ENCODE measurements at places on chromosomes 1 and 21. TPM values are rescaled to one million over a fixed set of nuclear protein-coding genes. Genes with fewer than 3 reads are reported as not detected.

DNA sequence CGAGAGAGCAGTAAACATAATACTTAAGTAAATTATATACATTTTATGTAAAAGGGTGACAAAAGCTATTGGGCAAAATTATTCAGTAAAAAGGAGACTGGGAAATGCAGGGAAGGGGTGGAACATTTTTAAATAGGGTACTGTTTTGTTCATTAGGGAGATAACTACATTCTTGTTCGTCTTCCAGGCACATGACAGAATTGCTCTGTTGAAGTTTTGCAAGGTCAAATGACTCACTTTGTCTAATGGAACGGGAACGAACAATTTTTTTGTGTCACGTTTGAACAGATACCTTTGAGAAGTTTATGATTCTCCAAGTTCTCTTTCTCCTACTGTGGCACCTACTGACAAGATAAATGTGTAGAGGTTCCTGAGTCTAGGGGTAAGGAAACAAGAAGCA is 382.3 kb upstream of the ZRANB2 start:
- peak; percentile 30 for DNase-seq

GRCh38 chr1:101588677-101589076 is 351.9 kb downstream of the S1PR1 start:
- DNase-seq: no peak

DNA sequence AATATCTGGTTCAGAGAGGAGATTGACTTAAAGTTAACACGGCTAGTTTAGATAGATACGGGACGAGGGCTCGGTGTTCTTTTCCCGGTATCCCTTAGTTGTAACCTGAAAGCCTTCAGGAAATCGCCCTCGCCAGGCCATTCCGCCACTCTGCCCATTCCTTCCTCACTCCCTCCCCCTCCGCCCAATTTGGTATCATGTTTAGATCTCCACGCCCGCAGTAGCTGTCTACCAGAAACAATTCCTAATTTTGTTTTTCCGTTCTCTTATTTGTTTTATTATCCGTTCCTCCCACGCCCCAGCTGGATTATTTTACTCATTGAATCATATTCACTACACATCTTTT is 685 bp upstream of the VAMP4 start:
- DNase-seq: peak; percentile 37

TCHHL1 gene
- polyA plus RNA-seq: not detected

GRCh38 chr1:2088458-2088857 is 38.2 kb downstream of the PRKCZ start:
- DNase-seq: peak; percentile 90

DNA sequence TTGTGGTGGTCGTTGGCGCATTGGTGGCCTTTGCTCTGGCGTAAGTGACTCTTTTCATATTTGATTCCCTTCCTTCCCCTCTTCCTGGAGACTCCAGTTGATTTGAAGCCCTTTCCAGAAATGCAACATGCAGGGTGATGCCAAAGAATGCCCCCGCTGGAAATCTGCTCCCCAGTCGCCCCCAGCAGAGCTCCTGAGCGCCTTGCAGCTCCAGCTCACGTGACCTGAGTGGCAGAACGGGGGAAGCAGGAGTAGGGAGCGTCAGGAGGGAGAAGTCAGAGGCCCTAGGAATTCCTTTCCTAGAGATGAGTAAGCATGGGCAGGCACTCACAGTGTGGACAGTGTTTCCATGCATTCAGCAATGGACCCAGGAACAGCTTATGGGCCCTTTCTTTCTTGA is 255.9 kb downstream of the CACNA1E start:
- DNase-seq: no peak

- DNase-seq: no peak
These were observed 25.1 kb upstream of the RWDD3 start for GRCh38 chr1:95208876-95209275.

DNA sequence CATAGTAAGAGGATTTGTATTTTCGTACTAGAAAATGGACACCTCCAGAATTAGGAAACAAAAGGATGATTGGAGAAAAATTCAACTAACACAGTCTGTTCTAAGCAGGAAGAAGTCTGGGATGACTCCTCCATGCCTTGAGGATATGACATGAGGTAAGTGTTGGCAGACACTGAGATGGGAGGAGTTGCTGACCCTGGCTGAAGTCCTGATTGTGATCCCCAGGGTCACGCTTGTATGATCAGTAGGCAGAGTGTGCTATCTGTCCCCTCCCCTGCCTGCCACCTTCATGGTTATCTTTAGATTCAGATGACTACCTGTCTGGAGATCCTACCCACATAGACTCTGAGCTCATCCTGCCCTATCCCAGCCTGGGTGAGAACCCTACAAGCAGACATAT is 249.1 kb downstream of the C1orf94 start:
- DNase-seq: no peak

GRCh38 chr1:14137411-14138134 is 437.6 kb downstream of the PRDM2 start:
- DNase-seq: no peak

GRCh38 chr1:18554099-18554498 is 73.4 kb downstream of the KLHDC7A start:
- no peak for DNase-seq

GRCh38 chr1:46449223-46450159 is 40.1 kb upstream of the DMBX1 start:
- DNase-seq: no peak

GRCh38 chr1:14136881-14137280 is 436.9 kb downstream of the PRDM2 start:
- no peak for DNase-seq

SLC30A1 gene
- polyA plus RNA-seq: 5.4 TPM

DNA sequence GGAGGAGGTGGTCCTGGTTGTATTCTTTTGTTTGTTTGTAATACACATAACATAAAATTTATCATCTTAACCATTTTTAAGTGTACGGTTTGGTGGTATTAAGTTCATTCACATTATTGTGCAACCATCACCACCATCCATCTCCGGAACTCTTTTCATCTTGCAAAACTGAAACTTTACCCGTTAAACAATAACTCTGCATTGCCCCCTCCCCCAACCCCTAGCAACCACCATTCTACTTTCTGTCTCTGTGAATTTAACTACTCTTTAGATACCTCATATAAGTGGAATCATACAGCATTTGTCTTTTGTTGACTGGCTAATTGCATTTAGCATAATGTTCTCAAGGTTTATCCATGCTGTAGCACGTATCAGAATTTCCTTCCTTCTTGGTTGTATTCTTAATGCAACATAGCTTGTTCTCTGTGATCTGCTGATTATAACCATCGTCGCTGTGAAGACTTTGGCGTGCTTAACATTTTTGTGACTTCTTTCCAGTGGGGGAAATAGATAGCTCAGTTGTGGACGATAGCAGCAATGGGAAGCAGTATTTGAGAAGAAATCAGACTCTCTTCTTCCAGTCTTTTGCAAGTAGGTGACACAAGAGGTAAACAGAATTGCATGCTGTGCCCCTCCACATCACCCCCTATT is 117.5 kb upstream of the HOOK1 start:
- DNase-seq: no peak

DCDC2B gene
- not detected for polyA plus RNA-seq

DNA sequence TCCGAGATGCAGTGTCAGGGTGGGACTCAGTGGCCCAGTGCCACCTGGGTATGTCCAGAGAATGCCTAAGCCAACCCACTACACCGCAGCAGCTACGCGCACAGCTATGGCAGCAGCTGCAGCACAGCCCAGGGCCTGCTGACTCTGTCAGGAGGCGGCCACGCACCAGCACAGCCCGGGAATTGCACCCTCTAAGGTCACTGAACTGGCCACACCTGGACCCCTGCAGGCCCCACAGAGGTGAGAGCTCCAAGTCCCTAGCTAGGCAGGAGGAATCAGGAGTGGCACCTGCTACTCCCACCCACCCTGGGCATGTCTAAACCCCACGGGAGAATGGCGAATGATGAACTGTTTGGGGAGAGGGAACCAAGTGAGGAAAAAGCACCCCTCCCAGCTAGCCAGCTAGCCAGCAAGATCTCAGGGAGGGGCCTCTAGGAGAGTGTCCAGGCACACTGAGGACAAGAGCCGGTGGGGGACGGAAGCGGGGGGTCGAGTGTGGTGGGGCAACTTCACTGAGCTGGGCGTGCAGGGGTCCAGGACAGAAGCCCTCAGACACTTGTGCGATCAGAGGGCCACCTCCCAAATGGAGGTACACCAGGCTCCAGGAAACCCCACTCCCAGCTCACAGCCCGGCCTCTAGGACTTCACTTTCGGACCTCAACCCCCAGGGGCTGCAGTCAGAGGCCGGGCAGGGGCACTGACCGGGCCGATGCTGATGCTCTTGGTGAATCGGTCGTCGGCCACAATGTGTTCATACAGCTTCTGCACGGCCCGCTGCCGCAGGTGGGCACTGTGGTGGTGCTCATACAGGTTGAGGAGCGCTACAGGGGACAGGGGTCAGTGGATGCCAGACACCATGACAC is 13.9 kb downstream of the LSS start:
- DNase-seq: no peak

VANGL2 gene
- 3.2 TPM for polyA plus RNA-seq

GIPC2 gene
- 0.06 TPM for polyA plus RNA-seq

RIMKLA gene
- polyA plus RNA-seq: not detected

GRCh38 chr1:100643471-100644196 is 75.9 kb upstream of the VCAM1 start:
- peak; percentile 58 for DNase-seq

ALG6 gene
- polyA plus RNA-seq: 4.2 TPM

LRRN2 gene
- not detected for polyA plus RNA-seq

- DNase-seq: peak; percentile 53
These were observed 185.6 kb upstream of the NRIP1 start for GRCh38 chr21:15250384-15250783.

DNA sequence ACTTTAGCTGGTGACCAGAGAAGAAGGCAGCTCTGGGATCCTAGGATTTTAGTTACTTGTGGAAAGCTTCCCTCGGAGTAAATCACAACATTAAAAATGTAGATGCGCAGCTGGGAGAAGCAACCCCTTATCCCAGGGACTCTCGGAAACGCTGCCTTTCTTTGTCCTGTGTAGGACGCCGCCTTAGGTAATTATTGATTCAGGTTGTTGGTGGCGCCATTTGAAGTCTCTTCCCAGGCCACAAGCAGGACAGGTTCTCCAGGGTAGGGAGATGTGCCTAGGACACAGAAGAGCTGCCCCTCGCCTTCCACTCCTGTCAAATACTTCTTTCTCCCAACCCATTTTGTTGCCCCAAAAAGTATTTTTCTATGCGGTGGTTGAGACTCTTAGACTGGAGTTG is 10.3 kb downstream of the SLC37A1 start:
- no peak for DNase-seq

DNA sequence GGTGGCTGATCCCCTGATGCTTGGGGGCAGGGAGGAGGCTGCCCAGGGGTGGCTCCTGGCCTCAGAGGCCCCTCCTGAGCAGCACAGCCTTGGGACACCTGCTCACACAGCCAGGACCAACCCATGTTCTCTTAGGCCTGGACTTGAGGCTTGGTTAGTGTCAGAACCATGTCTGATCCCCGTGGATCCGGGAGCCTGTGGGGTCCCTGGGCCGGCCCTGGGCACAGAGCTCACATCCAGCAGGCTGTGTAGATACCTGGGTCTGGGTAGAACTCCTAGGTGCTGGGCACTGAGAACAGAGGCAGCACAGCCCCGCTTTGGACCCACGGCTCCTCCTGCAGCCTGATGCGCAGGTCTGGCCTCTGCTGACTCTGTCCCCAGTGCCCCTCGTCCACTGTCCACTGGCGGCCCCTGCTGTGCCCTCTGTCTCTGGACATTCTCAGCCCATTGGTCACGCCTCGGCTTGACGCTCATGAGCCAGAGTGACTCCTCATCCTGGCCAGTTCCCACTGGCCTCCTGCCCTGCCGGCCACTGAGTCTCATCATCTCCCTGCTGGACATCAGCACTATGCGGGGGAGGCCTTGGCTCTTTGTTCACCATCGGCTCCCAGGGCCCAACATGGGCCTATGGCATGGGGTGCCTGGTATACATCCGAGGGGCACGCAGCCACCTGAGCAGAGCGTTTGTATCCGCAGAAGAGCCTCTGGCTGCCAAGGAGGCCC is 70.2 kb downstream of the TRIM11 start:
- peak; percentile 49 for DNase-seq

GRCh38 chr1:25338986-25339385 is 852 bp downstream of the TMEM50A start:
- no peak for DNase-seq

TSEN15 gene
- polyA plus RNA-seq: 26.7 TPM

GRCh38 chr1:209685821-209686220 is 10.6 kb downstream of the G0S2 start:
- DNase-seq: no peak

PGLYRP4 gene
- not detected for polyA plus RNA-seq

GRCh38 chr1:67436511-67437055 is 6.4 kb upstream of the SERBP1 start:
- DNase-seq: no peak

GRCh38 chr1:44077421-44077820 is 41.2 kb upstream of the KLF17 start:
- DNase-seq: peak; percentile 49

KANK4 gene
- not detected for polyA plus RNA-seq

DNA sequence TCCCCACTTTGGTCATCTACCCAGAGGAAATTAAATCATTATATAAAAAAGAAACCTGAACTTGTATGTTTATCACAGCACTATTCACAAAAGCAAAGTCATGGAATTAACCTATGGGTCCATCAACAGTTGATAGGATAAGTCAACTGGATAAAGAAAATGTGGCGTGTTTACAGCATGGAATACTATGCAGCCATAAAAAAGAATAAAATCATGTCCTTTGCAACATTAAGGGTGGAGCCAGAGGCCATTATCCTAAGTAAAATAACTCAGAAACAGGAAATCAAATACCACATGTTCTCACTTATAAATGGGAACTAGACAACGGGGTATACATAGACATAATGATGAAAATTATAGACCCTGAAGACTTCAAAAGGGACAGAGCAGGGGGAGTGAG is 27.6 kb upstream of the KCNK1 start:
- DNase-seq: no peak

DNA sequence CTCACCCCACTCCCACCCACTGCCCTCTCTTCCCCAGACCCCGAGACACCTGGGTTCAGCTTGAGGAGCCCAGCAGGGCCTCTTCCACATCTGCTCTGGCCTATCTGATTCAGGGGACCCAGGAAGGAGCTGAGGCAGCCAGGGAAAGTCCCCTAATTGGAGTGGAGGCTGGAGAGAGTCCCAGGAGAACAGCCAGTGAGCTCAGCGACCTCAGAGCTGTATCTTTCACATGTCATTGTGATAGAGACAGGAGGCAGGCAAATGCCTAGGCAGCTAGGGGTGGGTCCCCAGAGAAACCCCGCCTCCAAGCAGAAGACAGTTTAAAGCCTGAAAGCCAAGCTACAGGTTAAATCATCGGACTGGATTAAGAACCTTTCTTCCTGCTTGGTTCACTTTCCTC is 122.7 kb downstream of the MATN1 start:
- no peak for DNase-seq
